ENCODE measurements at places on chromosomes 1 and 21.

DNA sequence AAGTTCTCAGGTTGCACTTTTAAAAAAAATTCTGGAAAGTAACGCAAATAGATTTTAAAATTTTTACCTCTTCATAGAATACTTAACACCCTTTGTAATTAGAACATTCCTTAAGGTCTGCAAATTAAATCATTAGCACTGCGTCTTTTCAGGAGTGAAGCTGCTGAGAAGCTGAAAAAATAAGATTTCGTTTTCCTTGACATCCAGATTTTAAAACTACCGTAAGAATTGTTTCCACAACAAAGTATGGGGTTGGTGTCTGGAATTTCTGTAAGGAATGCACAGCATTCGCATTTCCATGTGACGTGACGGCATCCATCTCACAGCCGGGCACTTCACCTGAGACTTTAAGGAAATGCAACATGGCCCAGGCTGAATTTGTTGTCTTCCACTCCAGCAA is 76.3 kb upstream of the COX20 start:
- DNase-seq: no peak

GRCh38 chr1:53218201-53218600 is 2.2 kb downstream of the CZIB start:
- no peak for DNase-seq

- no peak for DNase-seq
Observed at GRCh38 chr1:14912839-14913481, 240.6 kb upstream of the TMEM51 start.

DNA sequence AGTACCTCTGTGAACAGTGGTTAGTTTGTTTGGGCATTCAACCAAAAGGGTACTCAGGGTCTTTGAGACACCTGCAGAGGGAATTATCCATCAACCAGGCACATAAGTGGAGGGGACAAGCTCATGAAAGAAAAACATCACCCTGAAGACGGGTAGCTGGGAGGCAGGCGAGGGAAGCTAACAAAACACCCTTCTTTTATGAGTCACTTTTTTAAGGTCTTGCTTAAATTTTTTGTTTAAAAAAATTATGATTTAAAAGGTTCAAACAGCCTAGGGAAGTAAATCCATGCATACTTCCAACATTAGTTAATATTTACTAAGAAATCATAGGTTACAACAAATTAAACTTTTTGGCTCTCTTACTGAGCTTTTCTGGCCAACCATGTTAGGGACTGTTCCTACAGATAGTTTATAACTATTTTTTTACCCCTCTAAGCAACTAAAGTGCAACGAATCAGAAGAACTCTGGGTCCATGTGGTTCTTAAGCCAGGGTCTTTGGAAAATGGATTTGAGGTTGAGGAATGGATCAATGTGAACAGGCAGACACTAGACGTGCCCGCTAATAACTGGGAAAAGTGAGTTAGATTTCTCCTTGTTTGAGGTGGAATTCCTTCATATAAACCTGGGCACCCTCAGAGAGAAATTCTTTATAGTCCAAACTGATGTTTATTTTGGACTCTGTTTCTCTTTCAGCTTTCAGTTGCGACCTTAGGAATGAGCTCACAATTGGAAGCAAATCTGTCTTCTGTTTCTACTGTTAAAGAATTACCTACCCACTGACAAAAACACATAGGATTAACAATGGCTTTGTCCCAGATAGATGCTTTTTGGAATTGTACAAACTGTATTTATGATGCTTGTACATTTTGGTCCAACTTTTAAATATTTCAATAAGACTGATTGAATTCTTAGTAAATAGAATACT is 123.0 kb downstream of the LYPLAL1 start:
- no peak for DNase-seq

DNA sequence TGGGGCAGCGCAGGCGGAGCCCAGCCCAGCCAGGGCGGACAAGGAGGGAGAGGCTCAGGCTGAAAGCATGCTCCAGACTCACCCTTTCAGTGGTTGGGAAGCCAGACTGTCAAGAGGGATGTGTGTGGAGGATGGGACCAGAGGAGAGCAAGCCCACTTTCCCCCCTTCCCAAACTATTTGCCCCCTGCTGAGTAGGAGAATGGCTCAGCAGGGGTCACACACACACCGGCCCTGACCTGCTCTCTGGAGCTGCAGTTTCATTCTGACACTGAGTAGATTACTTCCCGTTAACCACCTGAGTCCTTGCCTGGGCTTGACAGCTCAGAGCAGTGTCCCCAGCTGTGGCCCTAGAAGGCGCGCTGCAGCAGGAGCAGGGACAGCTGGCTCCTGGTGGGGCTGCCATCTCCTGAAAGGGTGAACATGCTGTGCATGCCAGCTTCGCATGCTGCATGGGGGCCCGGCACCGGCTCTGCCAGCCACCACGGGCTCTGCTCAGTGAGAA is 51.6 kb upstream of the CNTN2 start:
- DNase-seq: no peak

DNA sequence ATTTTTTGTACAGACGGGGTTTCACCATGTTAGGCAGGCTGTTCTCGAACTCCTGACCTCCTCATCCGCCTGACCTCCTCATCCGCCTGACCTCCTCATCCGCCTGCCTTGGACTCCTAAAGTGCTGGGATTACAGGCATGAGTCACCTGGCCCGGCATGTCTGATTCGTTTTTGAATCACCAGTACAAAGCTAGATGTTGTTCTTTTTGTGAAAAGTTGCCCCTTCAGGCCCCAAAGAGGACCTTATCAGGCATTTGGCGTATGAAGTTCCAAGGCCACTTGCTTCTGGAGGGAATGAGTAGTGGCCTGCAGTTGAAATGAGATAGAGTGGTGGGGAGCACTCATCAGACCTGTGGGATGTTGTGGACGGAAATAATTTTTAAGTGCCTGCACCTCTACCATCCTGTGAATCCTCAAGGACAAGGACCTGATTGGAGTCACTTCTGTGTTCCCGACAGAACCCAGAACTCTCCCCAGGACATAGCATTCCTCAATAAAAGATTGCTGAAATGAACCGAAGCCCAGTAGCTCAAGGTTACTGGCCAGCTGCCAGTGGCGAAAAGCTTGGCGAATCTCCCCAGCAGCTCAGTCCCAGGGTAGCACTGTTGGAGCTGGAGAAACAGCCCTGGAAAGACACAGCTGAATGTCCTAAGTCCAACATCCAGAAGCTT is 50.1 kb downstream of the NDUFS5 start:
- DNase-seq: no peak

- no peak for DNase-seq
Observed at GRCh38 chr1:150152182-150152536, 2.4 kb downstream of the PLEKHO1 start.

GRCh38 chr1:160284220-160284781 is 632 bp downstream of the PEX19 start:
- DNase-seq: peak; percentile 91

DNA sequence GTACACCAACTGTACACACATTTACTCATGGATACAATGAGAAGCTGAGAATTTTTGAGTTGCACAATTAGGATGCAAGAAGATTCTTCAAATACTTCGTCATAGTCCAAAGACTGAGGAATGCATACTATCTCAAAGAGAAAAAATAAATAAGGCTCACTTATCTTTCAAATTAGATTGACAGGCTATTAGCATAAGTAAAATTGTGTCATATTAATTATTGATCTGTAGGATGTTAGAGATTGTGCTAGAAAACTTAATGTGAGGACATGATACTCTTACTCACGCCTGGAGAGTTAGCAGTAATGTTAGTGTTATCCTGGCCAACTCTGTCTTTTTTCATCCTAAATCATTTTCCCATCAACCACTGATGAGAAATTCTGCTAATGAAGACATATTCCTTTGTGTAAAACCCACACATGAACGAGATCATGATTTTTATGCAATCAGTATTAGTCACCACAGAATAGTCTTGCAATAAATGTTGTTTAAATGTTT is 659.0 kb downstream of the LTN1 start:
- peak; percentile 6 for DNase-seq

GRCh38 chr1:46408356-46409062 is 14.4 kb downstream of the FAAH start:
- no peak for DNase-seq

DNA sequence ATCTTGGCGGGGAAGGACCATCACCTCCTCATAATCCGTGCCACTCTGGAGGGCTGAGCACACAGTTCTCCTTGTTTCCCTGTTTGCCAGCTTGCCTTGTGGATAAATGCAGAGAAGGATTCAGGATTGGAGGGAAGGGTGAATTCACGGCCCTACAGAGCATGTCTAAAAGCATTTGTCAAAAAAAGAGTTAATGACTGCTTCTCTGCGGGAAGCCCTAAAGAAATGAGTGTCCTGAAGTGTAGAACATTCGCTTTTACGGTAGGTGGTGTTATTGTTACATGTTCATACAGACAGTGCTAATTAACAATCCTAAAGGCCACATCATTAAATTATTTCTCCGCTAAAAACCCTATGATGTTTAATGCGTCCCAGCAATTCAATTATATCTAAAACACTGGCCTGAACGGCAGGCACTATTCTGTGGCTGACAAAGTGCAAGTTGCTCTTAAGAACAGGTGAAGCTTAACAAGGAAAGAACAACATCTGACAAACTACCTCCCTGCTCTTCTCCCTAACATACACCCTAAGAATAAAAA is 112.3 kb upstream of the NFIA start:
- no peak for DNase-seq

GRCh38 chr1:53190210-53190611 is 6.4 kb upstream of the CPT2 start:
- DNase-seq: no peak

GRCh38 chr21:32322103-32322502 is 23.4 kb downstream of the MRAP start:
- no peak for DNase-seq

DNA sequence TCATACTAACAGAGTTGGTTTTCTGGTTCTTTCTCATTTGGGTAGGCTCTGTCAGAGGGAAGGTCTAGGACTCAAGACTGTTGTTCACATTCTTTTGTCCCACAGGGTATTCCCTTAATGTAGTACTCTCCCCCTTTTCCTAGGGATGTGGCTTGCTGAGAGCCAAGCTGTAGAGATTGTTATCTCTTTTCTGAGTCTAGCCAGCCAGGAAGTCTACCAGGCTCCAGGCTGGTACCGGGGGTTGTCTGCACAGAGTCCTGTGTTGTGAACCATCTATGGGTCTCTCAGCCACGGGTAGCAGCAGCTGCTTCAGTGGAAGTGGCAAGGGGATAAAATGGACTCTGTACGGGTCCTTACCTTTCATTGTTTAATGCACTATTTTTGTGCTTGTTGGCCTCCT is 226.4 kb downstream of the LBR start:
- no peak for DNase-seq

All from inflammatory macrophage (primary cell).